ENCODE measurements at places on chromosomes 4 and X.

- peak; percentile 31 for DNase-seq
Observed at GRCh38 chr4:127732623-127733328, 2.6 kb downstream of the SLC25A31 start.

- no peak for DNase-seq
Observed at GRCh38 chr4:83703752-83704151, 167.8 kb downstream of the GPAT3 start.

DNA sequence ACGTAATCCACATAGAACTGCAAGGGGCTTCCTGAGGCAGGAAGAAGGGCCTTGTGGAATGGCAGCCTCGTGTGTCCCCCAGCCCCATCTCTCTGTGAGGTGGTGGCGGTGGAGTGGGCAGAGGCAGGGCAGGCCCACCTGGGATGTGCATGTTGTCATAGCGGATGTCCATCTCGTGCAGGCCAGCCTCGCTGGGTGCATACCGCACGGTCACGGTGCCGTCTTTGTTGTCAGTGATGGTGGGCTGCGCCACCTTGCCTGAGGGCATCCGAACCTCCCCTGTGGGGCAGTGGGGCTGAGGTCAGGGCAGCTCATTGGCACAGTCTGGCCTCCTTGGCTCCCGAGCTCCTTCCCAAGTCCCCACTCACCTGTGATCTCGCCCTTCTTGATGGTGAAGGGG, 20.4 kb downstream of the FLNA start:
- DNase-seq = no peak

- DNase-seq = no peak
Observed at GRCh38 chrX:48496660-48497059, 12.1 kb upstream of the PORCN start.

GRCh38 chrX:149010013-149010852, 494.9 kb downstream of the IDS start:
- DNase-seq = no peak

GRCh38 chr4:118120120-118120760, 86.0 kb downstream of the NDST3 start:
- DNase-seq = no peak

GRCh38 chr4:41452484-41453225, 85.3 kb upstream of the LIMCH1 start:
- DNase-seq = no peak

GRCh38 chrX:155747520-155747919, 133.6 kb upstream of the VAMP7 start:
- peak; percentile 51 for DNase-seq

- no peak for DNase-seq
Observed at GRCh38 chr4:6910960-6911874, 1.6 kb downstream of the TBC1D14 start.

DNA sequence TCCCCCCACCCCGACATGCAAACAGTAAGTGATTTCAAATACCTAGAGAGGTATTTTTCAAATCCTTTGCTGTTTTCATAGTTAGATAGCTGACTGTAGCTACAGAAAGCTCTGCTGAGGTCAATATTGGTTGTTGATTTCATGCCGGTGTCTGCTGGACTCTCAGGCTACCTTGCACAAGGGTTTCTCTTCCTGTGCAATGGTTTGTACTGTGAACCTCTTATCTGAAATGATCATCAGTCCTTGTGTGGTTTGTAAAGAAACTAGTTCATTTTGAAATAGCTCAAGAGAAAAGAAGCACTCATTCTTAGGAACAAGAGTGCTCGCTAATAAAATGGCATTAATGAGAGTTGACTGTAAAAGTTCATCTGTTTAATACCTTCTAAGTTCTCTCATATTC, 2.1 kb downstream of the MTM1 start:
- DNase-seq = no peak

GRCh38 chrX:66009231-66009845, 30.5 kb downstream of the VSIG4 start:
- no peak for DNase-seq

GRCh38 chr4:143286701-143287571, 49.7 kb upstream of the GAB1 start:
- DNase-seq = peak; percentile 24

DNA sequence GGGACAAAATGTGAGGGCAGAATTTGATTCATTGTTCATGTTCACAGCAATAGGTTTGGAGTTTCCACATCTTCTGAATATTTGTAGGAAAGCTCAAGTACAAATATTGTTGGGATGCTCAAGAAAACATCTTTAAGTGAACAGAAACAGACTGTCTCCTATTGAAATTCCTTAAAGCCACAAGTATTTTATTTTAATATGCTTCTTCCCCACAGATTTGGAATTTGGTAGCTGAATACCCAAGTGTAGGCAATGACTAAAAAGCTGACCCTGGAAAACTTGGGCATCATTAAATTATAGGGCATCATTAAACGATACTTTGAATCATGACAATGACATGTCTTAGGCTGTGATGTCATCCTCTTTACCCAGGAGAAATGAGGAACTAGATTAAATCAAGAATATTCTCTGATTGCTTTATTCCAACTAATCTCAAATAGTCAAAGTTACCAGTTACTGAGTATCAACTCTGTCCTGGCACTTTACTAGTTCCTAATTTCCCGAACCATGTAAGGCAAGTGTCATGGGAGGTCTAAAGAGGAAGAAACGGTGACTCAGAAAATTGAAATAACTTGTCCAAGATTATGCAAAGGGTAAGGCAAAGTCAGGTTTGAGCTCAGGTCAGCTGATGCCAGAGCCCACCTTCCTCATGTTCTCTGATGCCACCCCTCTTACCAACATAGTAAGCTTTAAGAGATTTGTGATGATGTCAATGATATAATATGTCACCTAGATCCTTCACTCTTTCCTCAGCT, 223.1 kb upstream of the LEF1 start:
- no peak for DNase-seq

DNA sequence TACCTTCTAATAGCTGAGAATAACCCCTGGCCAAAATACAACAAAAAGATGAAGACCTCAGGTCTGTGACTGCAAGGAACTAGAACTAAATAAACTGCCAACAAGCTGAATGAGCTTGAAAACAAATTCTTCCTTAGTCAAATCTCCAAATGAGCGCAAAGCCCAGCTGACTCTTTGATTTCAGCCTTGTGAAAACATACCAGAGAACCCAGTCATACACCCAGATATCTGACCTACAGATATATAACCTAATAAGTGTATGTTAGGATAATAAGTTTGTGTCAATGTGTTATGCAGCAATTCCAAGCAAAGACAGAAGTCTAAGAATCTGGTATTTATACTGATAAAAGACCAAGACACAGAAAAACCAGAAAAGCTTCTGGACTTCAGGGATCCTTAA, 38.0 kb upstream of the ADGRL3 start:
- DNase-seq = no peak

DNA sequence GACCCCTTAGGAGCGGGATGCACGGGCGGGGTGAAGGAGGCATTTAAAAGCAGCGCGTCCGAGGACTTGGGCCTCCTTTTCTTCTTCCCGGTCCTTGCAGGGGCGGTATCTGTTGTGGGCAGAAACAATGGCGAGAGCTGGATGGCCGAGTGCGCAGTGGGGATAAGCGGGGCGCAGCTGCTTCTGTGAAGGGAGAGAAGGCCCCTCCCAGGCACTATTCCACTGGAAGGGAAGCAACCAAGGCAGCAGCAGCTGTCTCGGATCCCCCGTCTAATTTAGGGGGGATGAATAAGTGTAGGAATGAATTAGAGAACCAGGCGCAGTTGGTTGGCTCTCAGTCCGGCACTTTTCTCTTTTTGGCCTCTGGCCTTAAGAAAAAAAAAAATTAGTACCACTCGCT, 995 bp downstream of the SMARCA5 start:
- DNase-seq = peak; percentile 66

DNA sequence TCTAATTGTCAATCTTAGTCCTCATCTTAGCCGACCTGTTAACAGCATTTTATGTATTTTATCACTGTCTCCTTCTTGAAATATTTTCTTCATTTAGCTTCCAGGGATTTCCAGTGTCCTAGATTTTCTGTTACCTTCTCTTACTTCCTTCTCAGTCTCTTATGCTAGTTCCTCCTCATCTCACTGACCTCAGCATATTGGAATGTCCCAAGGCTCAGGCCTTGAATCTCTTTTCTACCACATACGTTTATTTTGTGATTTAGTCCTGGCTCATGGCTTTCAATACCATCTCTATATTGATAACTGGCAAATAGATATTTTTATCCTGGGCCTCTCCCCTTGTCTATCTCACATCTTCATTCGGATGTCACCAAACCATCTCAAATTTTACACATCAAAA, 61.1 kb downstream of the IQCM start:
- no peak for DNase-seq

- DNase-seq = no peak
Observed at GRCh38 chrX:66014556-66014955, 25.3 kb downstream of the VSIG4 start.

- no peak for DNase-seq
Observed at GRCh38 chr4:125265846-125266245, 48.9 kb upstream of the FAT4 start.

DNA sequence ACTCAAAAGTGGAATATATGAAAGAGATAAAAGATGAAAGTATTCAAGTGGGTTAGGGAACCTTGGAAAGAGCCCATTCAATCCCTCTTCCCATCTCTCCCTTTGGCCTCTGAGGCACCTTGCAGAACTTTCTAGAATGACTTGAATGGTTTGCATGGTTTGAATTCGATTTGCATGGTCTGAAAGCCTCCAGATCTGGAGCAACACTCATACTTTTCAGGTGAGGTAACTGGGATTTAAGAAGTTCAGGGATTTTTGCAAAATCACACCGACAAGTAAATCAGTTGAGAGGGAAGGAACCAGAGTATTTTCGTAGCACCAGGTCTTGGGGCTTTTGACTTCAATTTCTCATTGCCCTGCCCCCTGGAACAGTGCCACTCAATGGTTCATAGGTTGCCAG, 476.0 kb upstream of the FTHL17 start:
- DNase-seq = no peak

- no peak for DNase-seq
Observed at GRCh38 chr4:40514497-40514951, 115.1 kb downstream of the RBM47 start.

GRCh38 chr4:181085557-181085956, 1157.6 kb upstream of the TENM3 start:
- no peak for DNase-seq

- DNase-seq = no peak
Observed at GRCh38 chr4:73988061-73988460, at the start of gene PPBP. Gene PPBP, minus strand, starts transcription at chr4:73988190. Its CDS starts 87 bp downstream, at chr4:73988103.

- DNase-seq = no peak
Observed at GRCh38 chr4:3673716-3674478, 92.3 kb upstream of the ADRA2C start.

GRCh38 chr4:128682942-128683666, 126.4 kb upstream of the JADE1 start:
- DNase-seq = no peak

DNA sequence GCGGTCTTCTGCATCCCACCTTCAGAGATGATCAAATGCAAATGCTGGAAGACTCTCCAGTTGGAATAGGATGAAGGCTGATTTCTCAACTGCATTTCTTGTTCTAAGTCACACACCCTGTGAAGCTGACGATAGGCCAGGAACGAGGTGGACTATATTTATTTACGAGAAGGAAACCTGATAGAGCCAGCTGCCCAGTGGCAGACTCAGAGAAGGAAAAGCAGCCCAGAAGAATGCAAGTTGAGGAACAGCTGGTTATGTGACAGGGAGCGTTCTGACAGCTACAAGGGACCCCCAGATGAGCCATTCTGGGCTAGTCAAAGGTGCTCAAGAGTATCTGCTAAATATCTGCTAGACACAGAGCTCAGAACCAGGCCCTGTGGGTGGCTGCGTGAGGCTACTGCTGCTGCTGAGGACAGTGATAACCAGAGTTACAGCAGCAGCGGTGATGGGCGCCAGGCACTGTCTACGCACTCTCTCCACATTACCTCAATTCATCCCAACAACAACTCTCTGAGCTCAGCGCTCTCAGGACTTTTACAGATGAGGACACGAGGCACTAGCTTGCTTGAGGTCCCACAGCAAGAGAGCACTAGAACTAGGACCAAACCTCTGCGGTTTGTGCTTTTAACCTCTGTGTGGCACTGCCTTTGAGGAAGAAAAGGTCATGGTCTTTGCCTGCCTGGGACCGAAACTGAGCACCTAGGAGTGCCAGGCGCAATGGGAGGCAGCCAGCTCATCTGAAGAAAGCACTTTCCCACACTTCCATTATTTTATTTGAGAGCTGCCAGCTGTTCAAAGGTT, 69.0 kb downstream of the GATB start:
- DNase-seq = no peak

- DNase-seq = no peak
Observed at GRCh38 chr4:128668566-128668965, 140.9 kb upstream of the JADE1 start.

GRCh38 chrX:51803833-51804232, 60.6 kb downstream of the GSPT2 start:
- no peak for DNase-seq

Measured in dermis microvascular lymphatic vessel endothelial cell (primary cell).